Activated T-cell treated with anti-CD3 and anti-CD28 coated beads, Interleukin-2, amount 50 U/mL, for 72 hours (primary cell): ENCODE measurements at places on chromosomes 6 and 20. TPM values are rescaled to one million over a fixed set of nuclear protein-coding genes. Genes with fewer than 3 reads are reported as not detected.

IFNGR1 gene
- 51.0 TPM for total RNA-seq

SCRT2 gene
- not detected for total RNA-seq

TINAG gene
- total RNA-seq, result not detected

RSPO4 gene
- 0.12 TPM for total RNA-seq

CSNK2B gene
- 209 TPM for total RNA-seq

- H3K36me3 ChIP-seq, result peaks cover 11% of the 10 kb centered on the region
- no peaks in the 10 kb centered on the region for H3K27me3 ChIP-seq
- no peak overlapping the region for H3K27ac ChIP-seq
- DNase-seq, result no peak
Observed at GRCh38 chr6:168163096-168163731, 84.2 kb upstream of the FRMD1 start.

DNA sequence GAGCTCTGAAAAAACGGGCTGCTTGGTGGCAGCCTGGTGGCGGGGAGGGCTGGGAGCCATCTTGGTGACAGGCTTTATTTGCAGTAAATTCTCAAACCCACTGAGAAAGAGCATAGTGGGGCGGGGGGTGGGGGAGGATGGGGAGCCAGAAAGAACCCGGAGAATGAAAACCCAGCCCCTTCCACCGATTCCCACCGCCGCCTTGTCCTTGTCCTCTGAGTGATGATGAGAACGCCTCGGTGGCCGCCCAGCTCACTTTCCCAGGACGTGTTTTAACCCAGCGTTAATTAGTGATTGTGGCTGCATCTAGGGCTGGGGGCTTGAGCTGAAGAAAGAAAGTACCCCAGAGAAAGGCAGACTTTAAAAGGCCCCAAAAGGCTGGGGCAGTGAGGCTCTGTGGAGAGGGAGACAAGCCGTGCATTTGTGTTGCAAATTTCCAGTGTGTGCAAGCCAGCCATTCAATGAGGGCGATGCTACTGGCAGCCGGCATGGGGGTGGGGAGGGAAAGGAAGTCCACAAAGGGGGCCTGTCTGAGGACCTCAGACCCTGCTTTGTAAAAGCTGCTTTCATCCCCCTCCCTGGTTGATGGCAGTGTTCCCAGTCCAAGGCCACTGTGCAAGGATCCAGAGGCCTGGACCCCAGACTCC, 6.2 kb upstream of the GHRH start:
- no peaks in the 10 kb centered on the region for H3K36me3 ChIP-seq
- no peak overlapping the region for H3K4me3 ChIP-seq
- H3K27me3 ChIP-seq, result no peaks in the 10 kb centered on the region
- no peak overlapping the region for H3K27ac ChIP-seq

- peaks cover 7% of the 10 kb centered on the region for H3K4me1 ChIP-seq
- H3K27me3 ChIP-seq, result peaks cover 25% of the 10 kb centered on the region
- no peaks in the 10 kb centered on the region for H3K36me3 ChIP-seq
- no peak overlapping the region for H3K4me3 ChIP-seq
Observed at GRCh38 chr20:24767623-24768100, 181.4 kb upstream of the CST7 start.

GRCh38 chr6:12419631-12420272, 129.6 kb downstream of the EDN1 start:
- no peaks in the 10 kb centered on the region for H3K27me3 ChIP-seq
- no peaks in the 10 kb centered on the region for H3K4me1 ChIP-seq
- DNase-seq, result no peak
- no peaks in the 10 kb centered on the region for H3K36me3 ChIP-seq

DNA sequence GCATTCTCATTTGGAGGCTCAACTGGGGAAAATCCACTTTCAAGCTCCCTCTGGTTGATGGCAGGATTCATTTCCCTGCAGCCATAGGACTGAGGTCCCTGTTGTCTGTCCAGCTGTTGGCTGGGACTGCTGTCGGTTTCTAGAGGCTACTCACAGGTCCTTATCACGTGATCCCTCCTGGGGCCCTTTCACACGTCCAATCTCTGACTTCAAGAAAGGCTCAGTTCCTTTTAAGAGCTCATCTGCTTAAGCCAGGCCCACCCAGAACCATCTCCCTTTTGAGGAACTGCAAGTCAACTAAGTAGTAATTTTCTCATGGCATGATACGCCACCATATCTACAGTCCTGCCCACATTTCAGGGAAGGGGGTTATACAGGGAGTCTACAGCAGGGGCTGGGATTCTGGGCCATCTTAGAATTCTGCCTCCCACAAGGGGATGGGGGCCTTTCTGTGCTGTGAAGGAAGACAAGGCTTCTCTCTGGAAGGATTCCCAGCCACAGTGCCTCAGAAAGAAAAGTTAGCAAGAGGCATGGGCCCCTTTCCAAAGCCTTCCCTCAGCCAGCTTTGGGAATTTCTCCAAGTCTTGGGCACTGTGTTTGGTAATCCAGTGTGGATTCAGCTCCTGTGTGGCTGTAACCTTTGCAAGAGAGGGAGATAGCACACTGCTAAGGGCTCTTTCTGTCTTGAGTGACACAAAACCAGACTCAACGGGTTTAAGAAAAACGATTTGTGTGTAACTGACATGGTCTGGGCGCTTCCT, 66.4 kb downstream of the CTCFL start:
- H3K4me3 ChIP-seq, result no peak overlapping the region
- H3K36me3 ChIP-seq, result no peaks in the 10 kb centered on the region
- no peak for DNase-seq
- H3K27ac ChIP-seq, result no peak overlapping the region
- H3K4me1 ChIP-seq, result no peaks in the 10 kb centered on the region
- H3K27me3 ChIP-seq, result no peaks in the 10 kb centered on the region

DNA sequence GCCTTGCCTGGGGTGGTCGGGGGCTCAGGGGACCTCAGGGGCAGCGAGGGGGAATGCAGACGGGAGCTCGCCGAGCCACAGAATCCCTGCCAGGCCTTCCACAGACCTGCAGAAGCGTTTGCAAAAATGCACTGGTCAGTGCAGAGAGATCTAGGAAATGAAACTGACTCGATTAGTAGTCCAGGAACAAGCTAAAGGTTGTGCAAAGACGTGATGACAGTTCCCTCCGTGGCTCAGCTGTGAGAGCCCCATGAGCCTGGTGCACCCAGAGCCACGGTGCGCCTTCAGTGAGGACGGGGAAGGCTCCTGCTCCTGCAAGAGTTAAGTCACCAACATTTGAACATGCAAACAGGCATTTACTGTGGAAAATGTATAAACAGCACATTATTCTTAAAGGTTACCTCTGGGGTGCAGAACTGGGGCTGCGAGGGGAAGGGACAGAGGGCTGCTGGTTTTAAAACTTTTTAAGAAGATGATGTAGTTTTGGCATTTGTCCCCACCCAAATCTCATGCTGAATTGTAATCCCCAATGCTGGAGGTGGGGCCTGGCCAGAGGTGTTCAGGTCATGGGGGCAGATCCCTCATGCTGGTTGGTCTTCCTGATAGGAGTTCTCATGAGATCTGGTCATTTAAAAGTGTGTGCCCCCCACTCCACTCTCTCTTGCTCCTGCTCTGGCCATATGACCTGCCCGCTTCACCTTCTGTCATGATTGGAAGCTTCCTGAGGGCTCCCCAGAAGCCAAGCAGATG, 147.3 kb downstream of the DLL1 start:
- H3K4me1 ChIP-seq, result peaks cover 35% of the 10 kb centered on the region
- H3K27me3 ChIP-seq, result no peaks in the 10 kb centered on the region
- no peak for DNase-seq
- H3K36me3 ChIP-seq, result peaks cover 11% of the 10 kb centered on the region
- no peak overlapping the region for H3K27ac ChIP-seq

DNA sequence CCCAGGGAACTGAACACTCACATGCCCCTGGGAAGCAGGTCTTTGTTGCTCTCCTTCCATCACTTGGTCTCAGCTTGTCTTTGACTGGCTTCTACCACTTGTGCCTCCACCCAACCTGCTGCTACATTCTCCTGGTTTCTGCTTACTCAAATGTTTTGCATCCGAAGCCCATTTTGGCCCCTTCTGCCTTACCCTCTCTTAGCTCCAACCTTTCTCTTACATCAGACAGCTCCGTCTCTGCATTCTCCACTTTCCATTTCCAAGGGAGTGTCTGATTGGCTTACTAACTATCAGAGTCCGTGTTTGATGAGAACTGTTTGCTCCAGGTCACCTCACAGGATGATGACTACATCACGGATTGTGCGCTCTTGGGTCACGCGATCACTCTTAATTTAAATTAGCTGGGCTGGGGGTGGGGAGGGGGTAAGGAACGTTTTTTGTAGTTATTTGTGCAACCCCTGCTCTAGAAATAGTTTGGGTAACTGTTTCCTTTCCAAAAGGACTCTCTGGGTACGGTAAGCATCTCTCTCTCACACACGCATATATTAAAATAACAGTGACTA, 844 bp upstream of the ABRACL start:
- H3K36me3 ChIP-seq, result peaks cover 7% of the 10 kb centered on the region
- H3K4me1 ChIP-seq, result peaks cover 19% of the 10 kb centered on the region
- H3K27me3 ChIP-seq, result no peaks in the 10 kb centered on the region
- no peak overlapping the region for H3K4me3 ChIP-seq
- peak overlapping the region; percentile 90 for H3K27ac ChIP-seq
- DNase-seq, result peak; percentile 56

DNA sequence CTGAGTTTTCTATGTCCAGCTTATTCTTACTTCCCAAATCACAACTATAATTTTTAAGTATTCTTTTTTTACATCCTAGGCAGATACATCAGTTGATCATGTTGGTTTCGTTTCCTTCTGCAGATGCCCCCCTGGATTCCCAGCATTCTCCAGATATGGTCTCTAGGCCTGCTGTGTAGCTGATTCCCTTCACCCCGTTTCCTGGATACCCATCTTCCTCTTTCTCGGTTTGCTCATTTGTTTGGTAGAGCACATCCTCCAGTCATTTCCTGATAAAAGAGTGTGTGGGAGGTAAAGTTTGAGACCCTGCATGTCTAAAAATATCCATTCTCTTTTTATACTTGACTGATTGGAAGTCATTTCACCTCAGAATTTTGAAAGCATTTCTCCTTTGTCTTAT, 66.4 kb downstream of the ANKS1A start:
- H3K27ac ChIP-seq, result peak overlapping the region; percentile 75
- H3K36me3 ChIP-seq, result no peaks in the 10 kb centered on the region
- H3K4me3 ChIP-seq, result no peak overlapping the region

DNA sequence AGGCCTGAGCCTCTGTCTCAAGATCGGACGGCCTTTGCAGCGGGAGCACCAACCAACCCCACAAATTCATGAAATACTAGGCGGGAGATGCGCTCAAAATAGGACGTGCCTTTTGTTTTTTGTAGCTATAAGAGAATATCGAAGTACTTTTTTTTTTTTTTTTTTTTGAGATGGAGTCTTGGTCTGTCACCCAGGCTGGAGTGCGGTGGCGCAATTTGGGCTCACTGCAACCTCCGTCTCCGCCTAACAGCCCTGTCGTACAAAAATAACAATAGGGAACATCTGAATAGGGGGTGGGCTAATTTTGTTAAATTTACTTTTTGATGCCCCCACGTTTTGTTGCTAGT, 5.9 kb upstream of the TUBB2A start:
- peaks cover 38% of the 10 kb centered on the region for H3K27me3 ChIP-seq
- peak overlapping the region; percentile 89 for H3K4me3 ChIP-seq
- peaks cover 6% of the 10 kb centered on the region for H3K36me3 ChIP-seq
- DNase-seq, result no peak
- no peak overlapping the region for H3K27ac ChIP-seq

- H3K4me3 ChIP-seq, result no peak overlapping the region
- no peaks in the 10 kb centered on the region for H3K27me3 ChIP-seq
- H3K4me1 ChIP-seq, result peaks cover 35% of the 10 kb centered on the region
- no peak for DNase-seq
Observed at GRCh38 chr6:119442776-119443184, 93.2 kb upstream of the MAN1A1 start.

DNA sequence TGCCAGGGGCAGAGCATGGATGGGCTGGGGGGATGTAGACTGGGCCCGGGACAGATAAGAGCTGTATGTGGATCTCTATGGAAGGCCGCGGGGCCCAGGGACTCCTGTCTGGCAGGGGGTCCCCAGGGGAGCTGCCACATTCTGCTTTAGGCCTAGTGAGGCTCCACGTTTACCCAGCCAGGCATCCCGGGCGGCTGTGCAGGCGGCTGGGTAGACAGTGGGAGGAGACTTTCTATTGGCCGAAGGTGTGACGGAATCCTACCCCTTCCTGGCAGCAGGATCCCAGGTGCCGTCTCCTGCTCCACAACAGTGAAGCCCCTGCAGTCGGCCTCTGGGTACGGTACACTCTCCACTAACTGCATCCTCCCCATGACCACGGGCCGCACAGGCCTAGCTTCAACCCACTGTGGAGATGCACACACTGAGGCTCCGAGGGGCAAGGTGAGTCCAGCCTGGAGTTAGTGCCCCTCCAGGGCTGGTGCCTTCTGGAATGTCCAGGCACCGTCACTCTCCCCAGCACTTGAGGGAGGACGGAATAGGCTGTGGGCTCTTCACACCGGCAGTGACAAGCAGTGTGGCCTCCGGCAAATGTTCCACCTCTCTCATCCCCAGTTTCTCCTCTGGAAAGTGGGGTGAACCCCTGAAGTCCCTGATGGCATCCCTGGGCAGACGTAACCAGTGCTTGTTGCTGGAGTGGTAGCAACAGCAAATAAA, 36.8 kb upstream of the ZBP1 start:
- no peak for DNase-seq
- H3K4me1 ChIP-seq, result peaks cover 17% of the 10 kb centered on the region
- no peak overlapping the region for H3K27ac ChIP-seq
- no peaks in the 10 kb centered on the region for H3K27me3 ChIP-seq
- no peak overlapping the region for H3K4me3 ChIP-seq
- H3K36me3 ChIP-seq, result no peaks in the 10 kb centered on the region

GRCh38 chr6:1554476-1555310, 55.0 kb upstream of the FOXC1 start:
- H3K4me3 ChIP-seq, result peak overlapping the region; percentile 94
- peaks cover 24% of the 10 kb centered on the region for H3K4me1 ChIP-seq
- no peaks in the 10 kb centered on the region for H3K36me3 ChIP-seq
- DNase-seq, result peak; percentile 66
- H3K27ac ChIP-seq, result peak overlapping the region; percentile 87

- no peaks in the 10 kb centered on the region for H3K27me3 ChIP-seq
- no peaks in the 10 kb centered on the region for H3K36me3 ChIP-seq
- H3K27ac ChIP-seq, result no peak overlapping the region
- peaks cover 69% of the 10 kb centered on the region for H3K4me1 ChIP-seq
- DNase-seq, result peak; percentile 59
Observed at GRCh38 chr6:142566628-142567396, 265.0 kb downstream of the ADGRG6 start.

GRCh38 chr6:28251661-28252008, 434 bp downstream of the ZKSCAN4 start:
- peak overlapping the region; percentile 97 for H3K4me3 ChIP-seq
- peaks cover 29% of the 10 kb centered on the region for H3K4me1 ChIP-seq

DNA sequence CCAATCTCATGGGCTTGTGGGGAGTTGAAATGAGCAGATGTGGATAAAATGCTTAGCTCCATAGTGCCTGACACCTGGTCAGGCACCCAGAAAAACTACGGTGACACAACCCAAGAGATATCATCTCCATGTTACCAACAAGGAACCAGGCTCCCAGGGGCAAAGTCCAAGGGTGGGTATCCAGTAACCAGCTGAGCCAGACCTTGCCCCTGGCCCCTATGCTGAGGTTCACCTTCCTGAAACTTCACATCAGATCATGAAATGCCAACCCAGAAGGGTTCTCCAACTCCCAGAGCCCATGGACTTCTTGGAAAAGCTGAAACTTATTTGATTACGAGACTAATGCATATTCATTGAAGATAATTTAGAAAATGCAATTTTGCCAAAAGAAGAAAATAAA, 141.8 kb upstream of the KCNG1 start:
- no peak overlapping the region for H3K4me3 ChIP-seq
- no peaks in the 10 kb centered on the region for H3K36me3 ChIP-seq
- H3K27me3 ChIP-seq, result peaks cover 18% of the 10 kb centered on the region
- no peaks in the 10 kb centered on the region for H3K4me1 ChIP-seq
- no peak for DNase-seq
